GM20000 (cell line): ENCODE measurements at places on chromosomes 2 and 18.

DNA sequence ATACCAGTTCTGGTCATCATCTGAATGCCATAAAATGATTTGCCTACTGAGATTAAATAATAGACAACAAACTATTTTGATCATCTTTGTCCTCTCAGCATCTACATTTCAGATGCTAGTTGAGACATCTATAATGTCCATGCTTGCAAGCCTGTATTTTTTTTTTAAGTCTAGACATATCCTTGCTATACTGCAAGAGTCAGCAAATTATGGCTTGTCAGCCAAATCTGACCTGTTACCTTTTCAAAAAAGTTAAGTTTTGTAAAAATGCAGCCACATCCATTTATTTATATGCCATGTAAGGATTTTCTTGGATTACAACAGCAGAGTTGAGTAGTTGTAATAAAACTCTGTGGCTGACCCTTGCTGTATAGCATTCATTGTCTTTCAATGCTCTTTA is 1355.7 kb upstream of the FAM98A start:
- DNase-seq: no peak

GRCh38 chr2:142873831-142874287 is 3.6 kb upstream of the KYNU start:
- DNase-seq: no peak

GRCh38 chr2:239046822-239047221 is 198.9 kb downstream of the TWIST2 start:
- DNase-seq: no peak

DNA sequence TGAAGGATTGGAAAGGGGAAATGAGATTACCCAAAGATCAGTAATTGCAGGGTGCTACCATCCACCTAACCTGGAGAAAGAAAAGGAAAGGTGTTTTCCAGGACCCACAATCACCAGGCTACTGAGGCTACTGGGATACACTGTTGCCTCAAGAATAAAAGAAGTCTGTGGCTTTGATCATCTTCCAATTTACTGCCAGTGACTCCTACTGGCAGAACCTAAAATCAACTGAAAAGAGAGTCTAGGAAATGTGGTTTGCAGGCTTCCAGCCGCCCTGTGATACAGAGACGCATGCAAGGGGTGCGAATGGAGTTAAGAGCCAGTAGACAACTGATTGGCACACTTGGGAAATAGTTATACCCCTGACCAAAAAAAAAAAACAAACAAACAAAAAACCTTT is 16.6 kb upstream of the TTL start:
- no peak for DNase-seq

DNA sequence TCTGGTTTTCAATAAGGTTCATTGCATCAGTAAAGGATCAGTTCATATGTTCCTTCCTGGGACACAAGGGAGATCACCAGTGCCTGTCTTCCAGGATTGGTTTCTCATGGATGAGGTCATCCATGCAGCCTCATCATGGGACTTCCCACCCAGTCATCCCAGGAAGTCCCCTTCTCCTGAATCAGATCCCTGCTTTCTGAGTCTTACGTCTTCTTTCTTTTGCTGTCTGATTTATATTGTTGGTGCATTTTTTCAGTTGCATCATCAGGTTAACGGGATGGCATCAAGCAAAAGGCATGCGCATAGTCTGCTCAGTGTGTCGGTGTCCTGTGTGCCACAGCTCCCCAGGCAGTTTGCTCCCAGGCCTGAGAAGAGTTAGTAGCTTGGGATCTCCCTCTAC is 105.9 kb downstream of the SOX11 start:
- no peak for DNase-seq
